ENCODE measurements at places on chromosomes 12 and 14. TPM values are rescaled to one million over a fixed set of nuclear protein-coding genes. Genes with fewer than 3 reads are reported as not detected.

The FAM90A1 gene
- total RNA-seq, result not detected

The KRT81 gene
- 0.23 TPM for total RNA-seq

The GNB3 gene
- total RNA-seq, result 3.2 TPM

The FGD4 gene
- total RNA-seq, result 71.3 TPM

The GLIPR1L1 gene
- total RNA-seq, result not detected

Measured in diencephalon (tissue), 1 donor.